ENCODE measurements at places on chromosomes 4 and X.
A peak's percentile ranks its signal among the peaks of the same experiment; 100 is the strongest.

DNA sequence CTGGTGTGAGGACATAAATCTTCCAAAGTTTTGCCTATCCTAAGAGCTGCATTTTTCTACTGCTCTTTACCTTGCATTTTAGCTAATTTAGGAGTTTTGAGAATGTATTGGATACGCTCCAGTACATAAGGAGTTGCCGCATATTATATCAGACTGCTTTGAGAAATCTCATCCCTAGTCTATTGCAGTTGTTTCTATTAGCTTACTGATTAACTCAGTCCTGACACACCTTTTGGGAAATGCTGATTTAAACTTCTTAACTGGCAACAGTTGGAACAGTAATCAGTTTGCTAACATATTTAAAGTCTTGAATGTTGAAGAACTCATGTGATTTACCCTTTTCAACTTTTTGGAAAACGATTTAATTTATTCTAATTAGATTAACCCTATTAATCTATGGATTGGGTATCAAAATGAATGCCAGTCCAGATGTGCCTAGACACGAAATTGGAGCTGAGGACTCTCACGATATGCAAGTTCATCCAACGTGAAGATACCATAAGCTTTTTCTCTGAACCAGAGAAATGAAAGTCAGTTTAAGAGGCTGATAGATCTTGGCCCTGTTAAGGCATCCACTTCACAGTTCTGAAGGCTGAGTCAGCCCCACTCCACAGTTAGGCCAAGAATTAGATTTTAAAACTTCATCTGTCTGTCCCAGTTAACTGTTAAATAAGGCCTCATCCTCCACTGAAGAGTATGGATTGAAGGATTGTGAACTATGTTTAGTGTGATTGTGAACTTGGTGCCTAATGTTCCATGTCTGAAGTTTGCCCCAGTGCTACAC lies 90.0 kb downstream of the MAOA start:
- DNase-seq = peak; percentile 27

DNA sequence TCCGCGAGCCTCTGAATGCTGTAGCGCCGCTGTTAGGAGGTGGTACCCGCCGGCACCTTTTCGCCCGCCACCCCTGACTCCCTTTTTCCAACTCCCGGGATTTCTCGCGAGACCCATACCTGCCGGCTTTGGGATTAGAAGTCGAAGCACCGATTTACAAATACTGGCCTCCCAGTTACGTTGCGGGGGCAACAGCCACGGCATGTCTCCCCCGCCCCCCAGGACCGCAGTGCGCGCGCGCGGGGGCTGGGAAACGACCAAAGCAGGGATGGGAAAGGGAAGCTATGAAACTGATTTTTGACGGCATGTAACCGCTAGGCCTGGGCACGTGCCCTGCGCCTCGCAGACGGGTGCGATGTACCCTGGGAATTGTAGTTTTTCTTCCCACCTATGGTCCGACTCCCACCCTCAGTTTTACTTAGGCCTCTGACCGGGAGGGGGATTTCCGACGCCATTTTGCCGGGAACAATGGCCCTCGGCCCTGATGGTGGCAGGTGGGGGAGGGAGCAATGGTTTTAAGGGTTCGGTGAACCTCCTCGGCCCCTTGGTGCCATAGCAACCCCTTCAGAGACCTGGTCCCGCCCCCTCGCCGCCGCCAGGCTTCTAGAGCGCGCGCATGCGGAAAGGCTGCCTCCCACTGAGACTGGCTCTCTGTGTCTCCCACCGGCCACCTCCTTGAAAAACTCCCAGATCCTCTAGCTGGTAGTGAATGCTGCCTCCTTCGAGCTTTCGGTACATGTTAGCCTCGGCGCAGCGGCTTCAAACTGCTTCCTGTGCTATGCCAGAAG lies 772 bp upstream of the WNK3 start:
- DNase-seq = peak; percentile 52

DNA sequence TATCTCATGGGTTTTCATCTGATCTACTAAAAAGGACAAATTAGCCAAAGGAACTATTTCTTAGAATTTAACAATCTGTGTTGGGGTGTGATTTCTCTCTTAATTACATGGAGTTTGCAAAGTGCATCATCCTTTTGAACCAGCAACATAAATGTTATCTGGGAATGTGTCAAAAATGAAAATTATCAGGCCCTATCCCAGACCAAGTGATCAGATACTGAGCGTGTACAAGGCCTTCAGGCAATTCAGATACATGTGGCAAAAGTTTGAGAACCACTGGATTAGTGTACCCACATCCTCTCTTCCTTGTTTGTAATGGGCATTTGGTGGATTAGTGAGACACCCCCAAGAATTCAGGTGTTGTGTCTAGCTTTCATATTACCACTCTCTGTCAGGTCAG lies 3.8 kb downstream of the SH3D19 start:
- DNase-seq = peak; percentile 2

DNA sequence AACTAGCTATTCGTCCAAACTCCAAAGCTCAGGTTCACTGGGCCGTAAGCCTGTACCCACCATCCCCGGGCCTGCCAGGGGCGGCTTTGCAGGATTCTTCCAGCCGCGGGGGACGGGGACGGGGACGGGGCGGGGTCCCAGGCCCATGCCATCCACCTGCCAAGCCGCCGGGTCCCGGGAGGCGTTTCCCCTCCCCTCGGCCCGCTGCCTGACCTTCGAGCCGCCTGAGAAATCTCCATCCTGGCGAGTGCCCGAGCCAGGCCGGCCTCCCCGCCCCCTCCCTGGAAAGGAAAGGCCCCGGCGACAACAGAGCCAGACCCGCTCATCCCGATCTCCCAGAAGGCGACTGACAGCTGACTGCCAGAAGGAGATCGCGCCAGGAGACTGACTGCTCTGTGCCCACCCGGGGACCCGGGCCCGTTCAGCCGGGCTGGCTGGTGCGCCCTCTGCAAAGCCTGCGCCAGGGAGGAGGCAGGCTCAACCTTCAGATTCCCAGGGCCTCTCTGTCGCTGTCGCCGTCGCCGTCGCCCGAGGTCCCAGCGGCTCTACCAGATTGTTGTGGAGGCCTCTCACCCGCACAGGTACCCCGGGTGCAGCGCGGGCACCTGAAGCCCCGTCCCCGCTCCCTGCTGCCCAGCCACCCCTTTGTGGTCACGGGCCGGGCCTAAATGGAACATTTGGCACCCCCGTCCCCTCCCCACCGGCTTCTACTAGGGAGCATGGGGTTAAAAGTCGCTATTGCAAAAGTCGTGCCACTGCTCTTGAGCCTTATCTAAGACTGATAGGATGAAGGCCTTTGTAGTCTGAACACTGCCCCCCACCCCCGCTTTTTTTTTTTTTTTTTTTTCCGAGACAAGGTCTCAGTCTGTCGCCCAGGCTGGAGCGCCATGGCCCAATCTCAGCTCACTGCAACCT lies at the start of gene RGN:
RGN (plus strand) TSS at position 315 of the 915 bp plus-strand sequence. CDS start 2,702 bp downstream, outside the sequence.
- peak; percentile 9 for DNase-seq

GRCh38 chrX:39816871-39817731 lies 280.7 kb downstream of the BCOR start:
- DNase-seq = no peak

DNA sequence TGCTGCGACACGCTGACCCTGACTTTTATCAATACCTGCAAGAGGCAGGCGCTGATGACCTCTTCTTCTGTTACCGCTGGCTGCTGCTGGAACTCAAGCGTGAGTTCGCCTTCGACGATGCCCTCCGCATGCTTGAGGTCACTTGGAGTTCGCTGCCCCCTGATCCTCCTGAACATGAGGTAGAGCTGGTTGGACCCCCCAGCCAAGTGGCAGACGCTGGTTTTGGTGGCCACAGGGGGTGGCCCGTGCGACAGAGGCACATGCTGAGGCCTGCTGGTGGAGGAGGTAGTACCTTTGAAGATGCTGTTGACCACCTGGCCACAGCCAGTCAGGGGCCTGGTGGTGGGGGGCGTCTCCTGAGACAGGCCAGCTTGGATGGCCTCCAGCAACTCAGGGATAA lies 14.2 kb upstream of the RBM3 start:
- DNase-seq = no peak

DNA sequence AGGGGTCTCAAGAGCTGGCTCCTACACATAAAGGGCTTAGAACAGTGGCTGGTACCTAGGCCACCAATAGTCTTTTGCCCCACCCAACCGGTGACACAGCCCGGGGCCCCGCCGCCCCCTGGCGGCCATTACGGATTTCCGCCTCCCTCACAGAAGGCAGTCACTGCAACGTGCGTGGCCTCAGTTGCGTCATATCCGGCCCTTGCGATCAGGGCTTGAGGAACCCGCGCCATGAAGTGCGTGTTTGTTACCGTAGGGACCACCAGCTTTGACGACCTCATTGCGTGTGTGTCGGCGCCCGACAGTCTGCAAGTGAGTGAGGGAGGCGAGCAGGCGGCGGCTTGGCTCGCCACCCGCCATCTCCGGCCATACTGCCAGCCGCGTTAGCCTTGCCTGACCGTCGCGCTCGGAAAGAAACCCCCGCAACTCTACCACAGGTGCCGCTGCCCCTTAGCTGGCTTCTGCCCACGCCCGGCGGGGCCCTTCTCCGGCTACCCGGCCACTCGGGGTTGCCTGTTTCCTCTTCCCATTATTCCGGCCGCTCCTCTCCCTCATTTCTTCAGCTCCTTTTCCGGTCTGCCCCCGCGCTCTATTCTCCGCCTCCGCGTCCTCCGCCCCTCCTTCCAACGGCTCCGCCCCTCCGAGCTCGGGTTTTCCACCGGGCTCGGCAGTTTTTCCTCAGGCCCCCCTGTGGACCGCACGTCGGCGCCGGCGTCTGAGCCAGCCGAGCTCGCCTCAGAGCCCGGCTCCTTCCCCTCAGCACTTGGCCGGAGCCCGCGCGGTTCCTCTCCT lies at the start of gene ALG13:
ALG13 (plus strand) TSS at position 183 of the 792 bp plus-strand sequence; CDS start at position 232, 49 bp downstream.
- DNase-seq = peak; percentile 89

DNA sequence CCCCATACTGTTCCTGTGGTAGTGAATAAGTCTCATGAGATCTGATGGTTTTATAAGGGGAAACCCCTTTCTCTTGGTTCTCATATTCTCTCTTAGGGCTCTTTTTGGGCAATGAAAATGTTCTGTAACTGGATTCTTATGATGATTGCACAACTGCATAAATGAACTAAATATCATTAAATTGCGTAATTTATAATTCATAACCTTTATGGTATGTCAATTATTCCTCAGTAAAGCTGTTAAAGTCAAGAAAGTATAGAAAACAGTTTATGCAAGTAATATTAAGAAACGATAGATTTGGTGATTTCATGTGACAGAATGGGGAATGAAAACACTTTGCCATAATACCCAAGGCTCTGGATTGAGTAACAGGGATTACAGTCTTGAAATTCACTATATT lies 33.5 kb upstream of the SPANXD start:
- no peak for DNase-seq

DNA sequence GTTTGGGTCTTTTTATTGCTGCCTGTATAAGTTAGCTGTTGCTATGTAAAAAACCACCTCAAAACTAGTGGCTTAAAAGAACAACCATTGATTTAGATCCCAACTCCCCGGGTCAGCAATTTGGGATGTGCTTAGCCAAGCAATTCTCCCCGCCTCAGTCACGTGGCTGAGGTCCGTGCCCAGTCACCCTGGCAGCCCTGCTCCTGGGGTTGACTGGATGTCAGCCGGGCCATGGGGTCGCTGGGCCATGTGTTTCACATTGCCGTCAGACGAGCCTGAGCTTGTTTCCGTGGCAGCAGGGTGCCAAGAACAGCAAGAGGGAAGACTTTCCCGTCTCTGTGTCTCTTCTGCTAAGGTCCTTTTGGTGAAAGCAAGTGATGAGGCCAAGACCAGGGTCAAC lies 345.7 kb upstream of the FAT1 start:
- DNase-seq = no peak

DNA sequence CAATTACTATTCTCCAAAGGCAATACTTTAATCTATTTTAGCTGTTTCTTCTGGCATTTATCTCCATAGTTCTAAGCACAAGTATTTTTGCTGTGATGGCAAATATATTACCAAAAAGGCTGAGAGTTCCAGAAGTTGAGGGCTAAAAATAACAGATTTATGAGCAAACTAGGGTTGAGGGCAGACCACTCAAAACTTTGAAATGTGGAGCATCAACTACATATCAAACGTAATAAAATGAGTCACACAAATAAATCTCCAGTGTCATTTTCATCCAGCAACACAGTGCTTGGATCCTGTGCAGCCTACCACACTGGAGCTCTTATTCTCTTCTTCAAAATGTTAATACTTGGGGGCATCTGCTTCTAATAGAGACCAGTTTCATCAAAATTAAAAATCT lies 163.9 kb downstream of the HS3ST1 start:
- DNase-seq = no peak

GRCh38 chr4:41832961-41833360 lies 84.4 kb upstream of the PHOX2B start:
- DNase-seq = no peak

- DNase-seq = no peak
Observed at GRCh38 chr4:2093265-2093664, 34.1 kb downstream of the NAT8L start.

DNA sequence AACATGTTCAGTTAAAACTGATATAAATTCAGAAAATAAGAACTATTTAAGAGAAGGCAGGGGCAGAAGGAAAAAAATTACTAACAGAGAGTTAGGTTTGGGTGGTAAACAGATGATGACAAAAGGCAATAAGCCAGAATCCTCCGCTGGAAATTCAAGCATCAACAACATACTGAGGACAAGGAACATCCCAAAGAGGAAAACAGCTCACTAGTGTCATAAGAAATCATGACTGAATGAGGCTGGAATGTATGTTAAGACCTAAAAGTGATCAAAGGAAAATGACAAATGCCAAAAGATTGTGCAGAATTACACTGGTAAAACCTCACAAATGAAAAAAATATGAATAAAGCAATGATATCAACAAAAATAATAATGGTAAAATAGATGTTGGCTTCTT lies 88.4 kb downstream of the WDFY3 start:
- peak; percentile 82 for DNase-seq

GRCh38 chr4:66351761-66352160 lies 681.5 kb upstream of the EPHA5 start:
- DNase-seq = no peak

DNA sequence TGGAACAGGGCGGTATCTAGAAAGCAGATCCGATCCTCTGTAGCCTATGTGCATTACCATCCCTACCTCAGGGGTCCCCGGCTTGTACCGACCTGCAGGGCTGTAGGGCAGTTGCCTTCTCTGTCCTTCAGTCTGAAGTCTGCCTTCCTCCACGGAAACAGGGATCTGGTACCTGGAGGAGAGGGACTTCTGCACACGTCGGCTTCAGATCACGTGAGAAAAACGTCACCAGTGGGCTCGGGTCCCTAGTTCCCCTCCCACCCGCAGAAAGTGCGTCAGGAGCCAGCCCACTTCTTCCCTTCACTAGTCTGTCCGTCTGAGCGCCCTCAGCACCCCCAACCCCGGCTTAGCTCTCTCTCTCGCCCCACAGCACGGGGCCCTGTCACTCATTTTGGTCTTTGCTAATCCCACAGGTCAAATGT lies at the start of gene TCEAL5:
TCEAL5 (minus strand) TSS at position 170 of the 422 bp plus-strand sequence. CDS start 2,187 bp downstream, outside the sequence.
- DNase-seq = no peak

DNA sequence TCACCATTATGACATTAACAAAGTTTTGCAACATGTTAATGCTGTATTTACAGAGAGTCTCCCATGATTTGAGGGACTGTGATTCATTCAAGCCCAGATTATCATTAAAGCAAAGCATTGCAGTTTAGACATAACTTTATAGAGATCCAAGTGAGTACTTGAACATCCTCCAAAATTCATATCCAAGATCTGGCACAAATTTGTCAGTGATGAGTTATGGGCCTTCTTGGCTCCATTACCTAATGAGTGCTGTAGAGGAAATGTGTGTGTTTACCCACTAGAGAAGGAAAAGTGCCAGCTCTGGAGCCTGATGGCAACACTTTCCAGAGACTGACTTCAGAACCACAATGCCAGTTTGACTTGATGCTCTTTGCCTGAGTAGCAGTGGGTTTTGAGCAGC lies 432.3 kb downstream of the GALNTL6 start:
- no peak for DNase-seq

Data from kidney tubule cell (primary cell).